ENCODE measurements at places on chromosomes 4 and X.
A peak's percentile ranks its signal among the peaks of the same experiment; 100 is the strongest.

- no peak for DNase-seq
Observed at GRCh38 chrX:132961511-132961910, 3.1 kb upstream of the HS6ST2 start.

DNA sequence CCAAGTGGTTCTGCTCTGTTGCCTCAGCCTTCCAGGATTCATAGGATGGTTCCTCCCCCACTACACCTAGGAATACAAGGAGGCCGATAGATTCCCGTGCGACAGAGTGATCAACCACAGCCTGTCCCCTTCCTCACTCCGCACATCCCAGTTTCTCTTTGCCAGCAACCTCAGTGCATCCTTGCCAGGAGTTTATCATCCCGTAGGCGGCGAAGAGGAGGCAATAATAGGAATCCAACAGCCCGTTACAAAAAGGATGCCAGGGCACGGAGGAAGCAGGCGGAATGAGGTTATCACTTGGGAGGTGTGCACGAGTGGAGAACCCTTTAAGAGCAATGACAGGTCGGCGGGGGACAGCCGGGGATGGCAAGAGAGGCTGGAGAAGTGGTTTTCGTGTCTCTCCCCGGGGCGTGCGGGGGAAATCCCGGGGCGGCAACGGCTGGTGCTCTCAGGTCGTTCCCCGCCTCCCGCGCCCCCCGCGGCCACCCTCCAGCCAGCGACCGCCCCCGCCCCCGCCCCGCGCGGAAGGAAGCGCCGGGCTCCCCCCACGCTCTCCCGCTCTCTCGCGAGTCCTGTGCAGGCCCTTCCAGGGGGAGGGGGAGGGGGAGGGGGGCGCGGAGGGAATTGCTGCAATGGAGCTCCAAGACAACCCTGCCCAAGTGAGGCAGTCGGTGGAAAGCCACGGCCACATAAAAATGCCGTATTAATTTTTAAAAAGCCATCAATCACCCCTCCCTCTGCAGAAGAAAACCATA lies 1.6 kb downstream of the PPP3CA start:
- no peak for DNase-seq

GRCh38 chrX:53262189-53262917 lies 19.0 kb downstream of the IQSEC2 start:
- DNase-seq = no peak

GRCh38 chr4:116401293-116401692 lies 684.1 kb downstream of the TRAM1L1 start:
- DNase-seq = no peak

- no peak for DNase-seq
Observed at GRCh38 chr4:79652738-79653137, 244.7 kb upstream of the GK2 start.

DNA sequence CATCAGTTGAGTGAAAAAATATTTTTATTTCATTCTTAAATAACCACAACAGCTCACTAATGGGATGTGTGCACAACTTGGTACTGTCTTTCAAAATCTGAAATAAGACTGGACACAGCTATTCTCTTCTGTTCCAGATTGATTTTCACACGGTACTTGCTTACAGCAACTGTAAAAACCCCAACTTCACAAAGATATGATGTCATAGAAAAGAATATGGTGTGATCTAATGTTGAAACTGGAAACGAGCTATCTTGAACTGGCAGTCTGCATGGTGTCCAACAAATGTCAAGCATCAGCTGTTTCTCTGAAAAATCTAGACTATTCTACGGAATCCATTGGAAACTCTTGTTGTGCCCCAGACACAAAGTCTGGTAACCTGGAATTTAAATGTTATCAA lies 14.7 kb downstream of the HELQ start:
- no peak for DNase-seq

GRCh38 chr4:110172972-110173371 lies 25.4 kb downstream of the ELOVL6 start:
- DNase-seq = peak; percentile 72

DNA sequence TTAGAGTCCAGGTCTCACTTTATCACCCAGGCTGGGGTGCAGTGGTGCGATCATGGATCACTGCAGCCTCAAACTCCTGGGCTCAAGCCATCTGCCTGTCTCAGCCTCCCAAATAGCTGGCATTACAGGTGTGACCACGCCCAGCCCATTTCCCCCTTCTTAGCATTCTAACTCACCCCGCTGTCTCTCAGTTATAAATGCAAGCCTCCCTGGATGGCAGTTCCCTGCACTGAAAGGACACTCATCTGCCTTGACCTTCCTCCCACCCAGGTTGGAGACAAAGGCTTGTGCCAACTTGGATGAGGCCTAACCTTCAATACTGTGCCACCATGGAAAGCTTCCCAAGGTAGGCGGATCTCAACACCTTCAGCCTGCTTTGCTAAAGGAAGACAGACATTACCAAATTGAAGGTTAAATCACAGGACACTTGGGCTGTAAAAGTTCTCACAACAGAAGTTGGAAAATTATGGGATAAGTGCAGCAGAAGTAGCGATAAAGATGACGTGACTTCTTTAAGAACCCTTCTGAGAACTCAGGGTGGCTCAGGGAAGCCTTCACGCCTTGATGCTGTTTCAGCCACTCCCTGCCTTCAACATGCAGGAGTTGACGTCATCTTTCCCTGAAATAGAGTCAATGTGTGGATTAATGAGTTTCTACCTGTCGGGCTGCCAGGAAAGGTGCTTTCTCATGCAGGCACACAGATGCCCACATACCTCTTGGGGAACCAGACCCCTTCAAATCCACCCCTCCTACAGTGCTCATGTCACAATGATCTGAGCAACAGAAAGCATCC lies 10.6 kb upstream of the GPM6B start:
- no peak for DNase-seq

GRCh38 chr4:155592179-155592937 lies 74.3 kb upstream of the GUCY1A1 start:
- DNase-seq = no peak

GRCh38 chr4:168696280-168696679 lies 199.4 kb downstream of the PALLD start:
- no peak for DNase-seq

All from NCI-H1436 treated with DMSO at 0.1 percent for 48 hours (cell line).